ENCODE measurements at places on chromosomes 7 and 10.

- no peak for DNase-seq
Observed at GRCh38 chr10:116371737-116372136, 47.5 kb downstream of the CCDC172 start.

DNA sequence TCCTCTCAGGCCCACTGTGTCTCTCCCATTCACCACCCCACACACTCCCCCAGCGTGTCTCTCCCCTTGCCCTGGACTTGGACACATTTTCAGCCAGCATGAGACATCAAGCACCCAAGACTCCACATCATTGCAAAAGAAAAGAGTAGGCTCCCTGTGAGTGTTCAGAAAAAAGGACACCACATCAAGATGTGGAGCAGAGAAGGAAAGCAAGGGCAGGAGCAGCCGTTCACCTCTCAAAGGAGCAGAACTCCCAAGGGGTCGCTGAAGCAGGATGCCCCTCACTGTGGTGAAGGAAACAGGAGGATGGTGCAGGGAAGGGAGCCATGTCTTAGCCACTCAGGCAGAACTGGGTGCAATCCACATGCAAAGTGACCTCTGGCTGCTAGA, 89.9 kb upstream of the MACROH2A2 start:
- DNase-seq, result no peak

- no peak for DNase-seq
Observed at GRCh38 chr7:33300131-33300530, 170.8 kb downstream of the BBS9 start.

DNA sequence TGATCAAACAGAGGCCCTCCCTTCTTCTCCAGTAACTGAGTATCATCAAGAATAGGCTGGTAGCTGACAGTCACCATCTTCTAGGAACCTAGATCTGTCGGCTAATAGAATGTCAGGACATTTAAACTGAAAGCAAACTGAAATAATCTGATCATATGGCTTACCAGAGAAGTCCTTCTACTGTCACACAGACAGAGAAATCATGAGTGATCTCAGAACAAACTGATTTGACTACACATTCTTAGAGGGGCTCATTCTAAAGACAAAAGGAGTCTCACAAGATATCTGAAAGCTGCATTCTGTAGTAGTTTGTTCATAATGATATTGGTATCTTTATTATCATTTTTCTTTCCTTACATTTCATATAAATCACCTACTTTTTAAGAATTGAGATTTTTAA, 130.9 kb upstream of the ADCY1 start:
- no peak for DNase-seq

Data from GM20000 (cell line).